ENCODE measurements at places on chromosomes 3 and 15. TPM values are rescaled to one million over a fixed set of nuclear protein-coding genes. Genes with fewer than 3 reads are reported as not detected.

PP2D1 gene
- total RNA-seq = not detected

FBXO22 gene
- total RNA-seq = 39.7 TPM

MORC1 gene
- total RNA-seq = not detected

NMB gene
- total RNA-seq = 15.1 TPM

TRANK1 gene
- 123 TPM for total RNA-seq

GPR87 gene
- total RNA-seq = not detected

PLA1A gene
- total RNA-seq = not detected

CFAP20DC gene
- total RNA-seq = not detected

TMEM45A gene
- 0.11 TPM for total RNA-seq

CXCR6 gene
- not detected for total RNA-seq

EFCAB12 gene
- total RNA-seq = 0.04 TPM

ISG20 gene
- total RNA-seq = 112 TPM

KIF15 gene
- total RNA-seq = 15.2 TPM

GOLGA6B gene
- total RNA-seq = not detected

AHSG gene
- not detected for total RNA-seq

LRRC2 gene
- not detected for total RNA-seq

EFHB gene
- total RNA-seq = not detected

CCDC13 gene
- total RNA-seq = 1.9 TPM

NR2E3 gene
- total RNA-seq = not detected

GOLGA8K gene
- not detected for total RNA-seq

CDCP1 gene
- total RNA-seq = not detected

LDHAL6B gene
- total RNA-seq = not detected

ISL2 gene
- total RNA-seq = 8.7 TPM

AP3B2 gene
- not detected for total RNA-seq

GPR62 gene
- not detected for total RNA-seq

SERPINI2 gene
- total RNA-seq = not detected

OR5K2 gene
- not detected for total RNA-seq

SLC2A2 gene
- total RNA-seq = not detected

SHISA5 gene
- 149 TPM for total RNA-seq

ANKRD34C gene
- 0.93 TPM for total RNA-seq

AGTR1 gene
- total RNA-seq = not detected

PRR20G gene
- not detected for total RNA-seq

MKRN2OS gene
- total RNA-seq = not detected

STRA6 gene
- not detected for total RNA-seq

GABRR3 gene
- total RNA-seq = not detected

B3GALNT1 gene
- total RNA-seq = 5.7 TPM

SCAANT1 gene
- total RNA-seq = not detected

ROBO2 gene
- 262 TPM for total RNA-seq

MAPK6 gene
- total RNA-seq = 24.7 TPM

ALDH1A2 gene
- total RNA-seq = not detected

ATP2B2 gene
- total RNA-seq = 0.22 TPM

PPARG gene
- not detected for total RNA-seq

CATSPER2 gene
- total RNA-seq = 5.1 TPM

LRTM1 gene
- not detected for total RNA-seq

CCR1 gene
- total RNA-seq = not detected

LRRC3B gene
- total RNA-seq = not detected

SLC9C1 gene
- total RNA-seq = not detected

SLC26A6 gene
- 52.7 TPM for total RNA-seq

CHRNA3 gene
- not detected for total RNA-seq

MED12L gene
- 2.4 TPM for total RNA-seq

FANCD2OS gene
- not detected for total RNA-seq

GOLGA8R gene
- total RNA-seq = 0.07 TPM

MYH15 gene
- total RNA-seq = 0.18 TPM

ANKUB1 gene
- not detected for total RNA-seq

ACOX2 gene
- not detected for total RNA-seq

SLC51B gene
- total RNA-seq = not detected

CLDN1 gene
- total RNA-seq = not detected
